A172 (cell line): ENCODE measurements at places on chromosomes 2 and 18. TPM values are rescaled to one million over a fixed set of nuclear protein-coding genes. Genes with fewer than 3 reads are reported as not detected.

CMPK2 gene
- 11.4 and 12.7 TPM in 2 replicates for total RNA-seq

CTIF gene
- total RNA-seq = 9.8 and 23.8 TPM in 2 replicates

MARCHF4 gene
- total RNA-seq = 6.4 and 6.9 TPM in 2 replicates

ZDBF2 gene
- total RNA-seq = 19.8 and 26.2 TPM in 2 replicates

SMIM21 gene
- not detected in 2 replicates for total RNA-seq

CDH20 gene
- total RNA-seq = not detected in 2 replicates

TNFAIP6 gene
- total RNA-seq = 0.21 and 2.0 TPM in 2 replicates

CDH19 gene
- total RNA-seq = not detected in 2 replicates

ADAM23 gene
- 4.6 and 4.9 TPM in 2 replicates for total RNA-seq

CHST9 gene
- total RNA-seq = not detected in 2 replicates

FAM237A gene
- not detected in 2 replicates for total RNA-seq
